ENCODE measurements at places on chromosomes 2 and 18. TPM values are rescaled to one million over a fixed set of nuclear protein-coding genes. Genes with fewer than 3 reads are reported as not detected.

- no peak for DNase-seq
- peaks cover 3% of the 10 kb centered on the region for H3K27me3 ChIP-seq
- no peaks in the 10 kb centered on the region for H3K36me3 ChIP-seq
- no peaks in the 10 kb centered on the region for H3K4me1 ChIP-seq
These were observed 23.9 kb upstream of the ACOXL start for GRCh38 chr2:110708455-110708854.

GRCh38 chr2:17969661-17970060 lies 91.2 kb downstream of the KCNS3 start:
- no peaks in the 10 kb centered on the region for H3K36me3 ChIP-seq
- no peak overlapping the region for H3K27ac ChIP-seq
- H3K4me1 ChIP-seq = peaks cover 4% of the 10 kb centered on the region
- DNase-seq = no peak
- H3K27me3 ChIP-seq = no peaks in the 10 kb centered on the region

DNA sequence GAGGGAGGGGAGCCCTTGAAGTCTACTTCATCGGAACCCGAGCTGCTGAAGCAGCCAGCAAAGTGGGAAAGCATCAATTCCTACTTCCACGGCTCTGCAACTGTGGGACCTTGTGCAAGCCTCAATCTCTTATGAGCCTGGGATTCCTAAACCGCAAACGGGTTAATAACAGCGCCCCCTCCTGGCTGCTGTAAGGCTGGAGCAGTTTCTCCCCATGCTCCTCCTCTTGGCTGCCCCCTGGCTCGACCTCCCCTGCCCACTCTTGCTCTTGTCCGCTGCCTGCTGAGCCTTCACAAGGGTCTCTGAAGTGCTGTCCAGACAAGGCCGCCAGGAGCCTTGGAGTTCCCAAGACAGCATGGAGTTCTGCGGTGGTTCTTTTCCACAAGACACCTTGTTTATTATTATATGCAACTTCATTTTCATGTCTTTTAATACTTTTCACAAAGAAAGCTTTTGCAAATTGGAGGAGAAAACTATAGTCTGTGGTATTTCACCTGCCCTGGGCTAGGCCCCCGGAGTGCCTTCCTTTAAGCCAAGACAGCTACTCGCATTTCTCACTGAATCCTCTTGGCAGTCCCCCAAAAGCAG lies 157.2 kb downstream of the DDX1 start:
- DNase-seq = no peak
- H3K4me3 ChIP-seq = no peak overlapping the region
- no peaks in the 10 kb centered on the region for H3K36me3 ChIP-seq
- no peak overlapping the region for H3K27ac ChIP-seq

The CCDC141 gene
- total RNA-seq = 25.7 TPM

The GAREM1 gene
- 11.5 TPM for total RNA-seq

The PLB1 gene
- 4.2 TPM for total RNA-seq
